ENCODE measurements at places on chromosomes 7 and 10. TPM values are rescaled to one million over a fixed set of nuclear protein-coding genes. Genes with fewer than 3 reads are reported as not detected.

Gene HOXA4
- 1.8 TPM for total RNA-seq

Gene KLF14
- not detected for total RNA-seq

Gene PAX4
- total RNA-seq, result not detected

Gene PRTFDC1
- 2.1 TPM for total RNA-seq

Gene MTG1
- total RNA-seq, result 43.8 TPM

Gene SEC31B
- 19.6 TPM for total RNA-seq

Gene DNAH11
- 11.9 TPM for total RNA-seq

Gene UTF1
- not detected for total RNA-seq

Gene NPSR1
- not detected for total RNA-seq

Gene WNT16
- total RNA-seq, result not detected

Gene FKBP6
- not detected for total RNA-seq

Gene LRRC18
- total RNA-seq, result not detected

Gene CHCHD2
- 175 TPM for total RNA-seq

Gene TFEC
- 26.6 TPM for total RNA-seq

Gene NKX6-2
- not detected for total RNA-seq

Gene C10orf62
- total RNA-seq, result not detected

Gene SOSTDC1
- 3.1 TPM for total RNA-seq

Gene GIMAP5
- 103 TPM for total RNA-seq

Gene SPDYE2
- total RNA-seq, result 0.23 TPM

Gene STEAP1
- 10.6 TPM for total RNA-seq

Gene IFIT2
- 7.8 TPM for total RNA-seq

Gene DNAJC12
- total RNA-seq, result 1.8 TPM

Gene CLRN3
- total RNA-seq, result 0.37 TPM

Gene CALD1
- 98.6 TPM for total RNA-seq
